Activated CD4-positive, alpha-beta T cell treated with anti-CD3 and anti-CD28 coated beads, Interleukin-2, amount 10 ng/mL, durations not matched to agents 24 days and 14 days (primary cell): ENCODE measurements at places on chromosomes 7 and 10.

DNA sequence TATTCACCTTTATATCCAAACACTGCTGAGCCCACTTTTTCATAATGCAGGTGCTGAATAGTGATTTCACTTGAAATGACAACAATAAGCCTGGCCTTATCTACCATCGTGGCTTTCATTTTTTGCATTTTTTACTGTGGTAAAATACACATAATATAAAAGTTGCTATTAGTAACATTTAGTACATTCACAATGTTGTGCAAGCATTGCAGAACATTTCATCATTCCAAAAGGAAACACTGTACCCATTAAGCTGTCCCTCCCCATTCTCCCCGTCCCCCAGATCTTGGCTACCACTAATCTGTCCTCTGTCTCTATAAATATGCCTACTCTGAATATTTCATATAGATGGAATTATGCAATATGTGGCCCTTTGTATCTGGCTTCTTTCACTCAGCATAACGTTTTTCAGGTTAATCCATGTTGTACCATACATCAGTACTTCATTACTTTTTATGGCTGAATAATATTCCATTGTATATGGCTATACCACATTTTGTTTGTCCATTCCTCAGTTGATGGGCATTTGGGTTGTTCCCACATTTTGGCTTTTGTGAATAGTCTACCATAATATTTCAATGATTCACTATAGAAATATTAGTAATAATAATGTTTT lies 68.5 kb upstream of the ARID5B start:
- no peak for DNase-seq

- DNase-seq: no peak
These were observed 252.7 kb upstream of the CSTF2T start for GRCh38 chr10:51952056-51952455.

- no peak for DNase-seq
These were observed 899.1 kb upstream of the ZWINT start for GRCh38 chr10:57260175-57260574.

GRCh38 chr10:5014936-5015335 lies 11.3 kb upstream of the AKR1C2 start:
- DNase-seq: peak; percentile 54

DNA sequence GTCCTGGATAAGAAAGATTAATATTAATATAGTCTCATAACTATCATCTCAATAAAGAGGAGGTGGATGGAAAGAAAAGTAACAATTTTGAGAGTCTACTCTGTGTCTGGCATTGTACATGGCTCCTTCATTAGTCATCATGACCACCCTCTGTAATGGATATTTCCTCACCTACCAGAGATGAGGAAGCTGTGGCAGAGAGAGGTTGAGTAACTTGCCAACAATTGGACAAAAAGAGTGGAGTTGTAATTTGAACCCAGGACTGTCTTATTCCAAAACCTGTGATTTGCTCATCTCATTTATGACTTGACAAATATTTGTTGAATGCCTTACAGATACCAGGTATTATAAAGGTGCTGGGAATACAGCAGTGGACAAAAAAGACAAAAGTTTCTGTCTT lies 2.1 kb upstream of the IDE start:
- no peak for DNase-seq

DNA sequence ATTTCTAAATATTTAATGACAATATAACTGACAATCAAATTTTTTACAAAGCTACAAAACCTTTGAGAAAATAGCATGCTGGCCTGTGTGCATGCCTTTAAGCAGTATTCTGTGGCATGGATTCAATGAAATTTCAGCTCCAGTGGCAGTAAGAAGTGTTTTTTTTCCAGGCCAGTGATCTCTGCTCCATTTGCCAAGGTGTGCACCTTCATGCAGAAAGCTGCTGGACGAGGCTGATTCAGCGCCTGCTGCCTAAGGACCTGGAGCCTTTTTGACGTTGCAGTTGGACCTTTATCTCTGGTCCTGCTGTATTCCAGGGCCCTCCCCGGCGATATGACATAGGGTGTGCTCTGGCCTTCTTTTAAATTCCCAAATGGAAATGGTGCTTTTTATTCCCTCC lies 26.6 kb downstream of the VWC2 start:
- DNase-seq: no peak
